MCF 10A (cell line): ENCODE measurements at places on chromosomes 12 and 14. TPM values are rescaled to one million over a fixed set of nuclear protein-coding genes. Genes with fewer than 3 reads are reported as not detected.

GRCh38 chr12:75722714-75723200 lies 211.3 kb upstream of the KRR1 start:
- H3K4me1 ChIP-seq = peaks cover 49% of the 10 kb centered on the region
- peak; percentile 92 for DNase-seq
- no peaks in the 10 kb centered on the region for H3K36me3 ChIP-seq
- no peaks in the 10 kb centered on the region for H3K27me3 ChIP-seq

- H3K4me3 ChIP-seq = no peak overlapping the region
- no peak overlapping the region for H3K27ac ChIP-seq
- H3K4me1 ChIP-seq = peaks cover 8% of the 10 kb centered on the region
- H3K36me3 ChIP-seq = peaks cover 6% of the 10 kb centered on the region
Observed at GRCh38 chr12:98752726-98753125, 107.6 kb downstream of the APAF1 start.

DNA sequence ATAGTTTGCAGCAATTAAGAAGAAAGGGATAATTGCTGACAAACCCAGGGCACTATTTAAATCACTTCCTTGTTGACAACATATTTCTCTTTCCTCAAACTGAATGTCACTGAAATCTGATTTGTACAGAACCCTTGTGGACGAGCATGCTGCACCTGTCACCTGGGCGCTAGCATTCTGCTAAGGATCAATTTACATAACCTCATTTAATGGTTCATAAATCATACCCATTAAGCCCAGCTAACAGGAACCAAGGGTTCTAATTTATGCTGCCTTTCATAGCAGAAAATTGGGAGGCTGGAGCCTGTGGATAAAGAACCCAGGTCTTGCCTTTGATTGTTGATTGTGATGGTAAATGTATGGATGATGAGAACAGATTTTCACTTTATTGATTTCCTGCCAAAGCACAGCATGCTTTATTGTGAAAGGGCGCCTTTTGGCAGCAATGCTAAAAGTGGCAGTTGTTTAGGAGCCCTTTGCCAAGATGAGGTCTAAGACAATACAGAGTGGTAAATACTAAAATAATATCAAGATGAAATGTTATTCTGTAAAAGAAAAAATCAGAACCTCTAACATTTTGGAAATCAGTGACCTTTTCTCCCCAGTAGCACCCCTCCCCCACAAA lies 95.4 kb downstream of the NKX2-1 start:
- H3K4me3 ChIP-seq = no peak overlapping the region
- no peaks in the 10 kb centered on the region for H3K4me1 ChIP-seq
- H3K27me3 ChIP-seq = no peaks in the 10 kb centered on the region
- no peak overlapping the region for H3K27ac ChIP-seq
- DNase-seq = no peak

- no peak for DNase-seq
- H3K4me1 ChIP-seq = no peaks in the 10 kb centered on the region
- H3K27ac ChIP-seq = no peak overlapping the region
- H3K36me3 ChIP-seq = no peaks in the 10 kb centered on the region
- H3K27me3 ChIP-seq = no peaks in the 10 kb centered on the region
- H3K4me3 ChIP-seq = no peak overlapping the region
Observed at GRCh38 chr14:26702721-26703230, 104.9 kb upstream of the NOVA1 start.

DNA sequence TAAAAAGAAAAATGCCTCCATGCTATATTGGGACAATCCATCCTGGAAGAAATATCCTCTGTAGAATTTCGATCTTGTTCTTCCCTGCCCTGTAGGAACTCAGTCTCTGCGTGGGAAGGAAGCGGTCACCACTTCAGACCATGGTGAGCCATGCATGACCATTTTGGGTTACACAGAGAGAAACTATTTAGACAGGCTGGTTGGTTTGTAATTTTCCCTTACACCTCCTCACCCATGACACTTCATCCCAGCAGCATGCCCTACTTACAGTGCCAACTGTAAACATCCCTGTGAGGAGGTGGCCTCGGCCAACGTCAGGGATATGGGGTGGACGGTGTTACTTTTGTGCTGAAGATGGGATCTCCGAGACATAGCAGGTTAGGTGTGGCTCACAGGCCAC lies 121.4 kb downstream of the SMOC1 start:
- H3K27me3 ChIP-seq = no peaks in the 10 kb centered on the region
- H3K27ac ChIP-seq = peak overlapping the region; percentile 95
- no peak overlapping the region for H3K4me3 ChIP-seq
- peaks cover 47% of the 10 kb centered on the region for H3K4me1 ChIP-seq
- H3K36me3 ChIP-seq = peaks cover 6% of the 10 kb centered on the region
- DNase-seq = no peak

DNA sequence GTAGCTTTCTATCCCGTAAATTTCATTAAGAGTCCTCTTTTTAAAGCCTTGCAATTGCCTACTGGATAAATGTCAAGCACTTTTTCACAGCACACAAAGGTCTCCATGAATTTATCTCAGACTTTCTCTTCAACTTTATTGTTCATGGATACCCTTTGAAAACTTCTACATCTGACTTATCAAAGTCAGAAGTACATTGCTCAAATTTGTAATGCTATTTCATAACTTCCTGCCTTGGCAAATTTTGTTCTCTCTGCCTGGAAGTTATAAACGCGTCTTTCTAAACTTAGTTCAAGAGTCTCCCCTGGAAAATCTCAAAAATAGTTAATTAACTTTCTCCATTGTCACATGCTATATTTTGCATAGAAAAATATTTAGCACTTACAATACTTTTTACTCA lies 55.9 kb upstream of the RERGL start:
- DNase-seq = peak; percentile 56
- no peaks in the 10 kb centered on the region for H3K36me3 ChIP-seq
- no peaks in the 10 kb centered on the region for H3K27me3 ChIP-seq
- peak overlapping the region; percentile 29 for H3K4me3 ChIP-seq
- H3K4me1 ChIP-seq = peaks cover 23% of the 10 kb centered on the region
- peak overlapping the region; percentile 85 for H3K27ac ChIP-seq

DNA sequence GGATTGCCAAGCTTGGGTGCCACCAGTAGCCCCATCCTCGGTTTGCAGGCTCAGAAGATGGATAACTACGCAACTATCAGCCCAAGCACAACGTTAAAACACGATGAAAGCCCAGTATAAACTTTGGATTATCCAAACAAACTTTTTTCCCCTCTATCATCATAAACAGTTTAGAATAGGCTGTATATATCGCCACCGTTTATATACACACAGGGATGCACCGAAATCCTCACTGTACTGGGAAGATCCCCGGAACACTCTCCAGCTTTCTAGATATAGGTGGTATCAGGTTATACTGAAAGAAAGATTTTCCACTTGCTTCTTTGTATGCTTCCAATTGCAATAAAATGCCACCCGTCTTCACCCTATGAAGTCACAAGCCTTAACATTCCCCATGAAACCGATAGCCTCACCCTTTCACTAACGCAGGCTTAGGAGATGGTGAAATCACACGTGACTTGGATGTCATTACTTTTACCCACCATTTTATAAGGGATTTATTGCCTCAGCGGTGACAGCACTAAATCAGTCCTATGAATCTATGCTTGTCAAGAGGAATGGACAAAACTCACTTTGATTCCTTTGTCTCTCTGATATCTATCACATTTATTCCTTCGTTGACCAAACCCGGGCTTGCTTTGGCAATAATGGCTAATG lies 207.6 kb upstream of the FOXN3 start:
- no peaks in the 10 kb centered on the region for H3K36me3 ChIP-seq
- H3K4me3 ChIP-seq = no peak overlapping the region
- no peaks in the 10 kb centered on the region for H3K27me3 ChIP-seq
- H3K27ac ChIP-seq = no peak overlapping the region
- H3K4me1 ChIP-seq = peaks cover 2% of the 10 kb centered on the region

GRCh38 chr12:108287227-108287626 lies 51.9 kb downstream of the CMKLR1 start:
- H3K4me3 ChIP-seq = no peak overlapping the region
- no peak for DNase-seq
- H3K36me3 ChIP-seq = no peaks in the 10 kb centered on the region
- peaks cover 68% of the 10 kb centered on the region for H3K27me3 ChIP-seq
- no peaks in the 10 kb centered on the region for H3K4me1 ChIP-seq

DNA sequence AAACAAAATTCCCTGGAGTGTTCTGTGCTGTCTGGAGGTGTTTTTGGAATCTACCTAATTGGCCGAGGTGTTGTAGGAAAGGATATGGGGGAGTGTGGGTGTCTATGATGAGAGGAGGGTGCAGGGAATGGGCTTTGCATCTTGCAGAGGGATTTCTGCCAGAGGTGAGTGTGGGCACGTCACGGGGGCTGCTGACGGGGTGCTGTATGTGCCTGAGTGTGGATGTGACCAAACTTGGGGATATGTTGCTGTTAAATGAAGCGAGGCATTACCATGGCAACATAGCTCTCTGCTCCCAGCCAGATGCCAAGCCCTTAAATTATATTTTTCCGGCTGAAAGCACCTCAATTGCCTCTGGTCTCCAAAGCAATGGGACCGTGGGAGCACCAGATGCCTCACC lies 44.3 kb upstream of the SPTLC2 start:
- DNase-seq = no peak
- no peaks in the 10 kb centered on the region for H3K27me3 ChIP-seq
- H3K36me3 ChIP-seq = no peaks in the 10 kb centered on the region
- H3K27ac ChIP-seq = no peak overlapping the region
- H3K4me3 ChIP-seq = no peak overlapping the region
- H3K4me1 ChIP-seq = peaks cover 11% of the 10 kb centered on the region

- H3K27me3 ChIP-seq = no peaks in the 10 kb centered on the region
- DNase-seq = no peak
- H3K36me3 ChIP-seq = no peaks in the 10 kb centered on the region
- no peak overlapping the region for H3K27ac ChIP-seq
Observed at GRCh38 chr14:51160871-51161270, 66.0 kb upstream of the TRIM9 start.

- DNase-seq = peak; percentile 81
- H3K36me3 ChIP-seq = peaks cover 29% of the 10 kb centered on the region
- peaks cover 19% of the 10 kb centered on the region for H3K4me1 ChIP-seq
- H3K4me3 ChIP-seq = no peak overlapping the region
Observed at GRCh38 chr14:92973261-92973797, 50.4 kb downstream of the CHGA start.

GRCh38 chr12:14367040-14367661 lies 1.7 kb downstream of the ATF7IP start:
- no peaks in the 10 kb centered on the region for H3K4me1 ChIP-seq
- peak; percentile 55 for DNase-seq
- peak overlapping the region; percentile 69 for H3K27ac ChIP-seq
- H3K27me3 ChIP-seq = no peaks in the 10 kb centered on the region
- H3K4me3 ChIP-seq = peak overlapping the region; percentile 69
- H3K36me3 ChIP-seq = peaks cover 12% of the 10 kb centered on the region

DNA sequence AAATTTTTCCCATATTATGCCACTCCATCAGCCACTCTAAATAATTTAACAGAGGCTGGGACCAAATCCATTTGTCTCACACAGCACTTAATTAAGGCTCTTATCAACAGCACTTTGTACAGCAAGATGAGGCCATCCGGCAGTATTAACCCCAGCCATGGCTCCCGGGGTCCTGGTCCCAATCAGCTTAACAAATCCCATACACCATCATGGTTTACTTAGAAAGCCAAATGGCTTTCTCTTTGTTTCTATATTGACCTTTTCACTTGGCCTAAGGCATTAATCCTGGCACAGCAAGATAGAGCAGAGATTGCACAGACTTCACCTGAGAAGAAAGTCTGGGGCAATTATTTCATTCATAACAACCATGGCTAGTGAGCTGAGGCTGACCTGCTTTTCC lies 38.6 kb downstream of the SPTSSA start:
- no peak overlapping the region for H3K4me3 ChIP-seq
- no peak for DNase-seq
- no peak overlapping the region for H3K27ac ChIP-seq
- H3K36me3 ChIP-seq = no peaks in the 10 kb centered on the region
- peaks cover 16% of the 10 kb centered on the region for H3K4me1 ChIP-seq
- H3K27me3 ChIP-seq = no peaks in the 10 kb centered on the region

- no peak overlapping the region for H3K4me3 ChIP-seq
- H3K27ac ChIP-seq = no peak overlapping the region
- peaks cover 12% of the 10 kb centered on the region for H3K36me3 ChIP-seq
Observed at GRCh38 chr14:21073921-21074320, 3.8 kb downstream of the ARHGEF40 start.

GRCh38 chr12:103710544-103710943 lies 123.5 kb downstream of the STAB2 start:
- H3K27me3 ChIP-seq = peaks cover 30% of the 10 kb centered on the region
- no peak for DNase-seq
- H3K4me1 ChIP-seq = no peaks in the 10 kb centered on the region
- no peak overlapping the region for H3K4me3 ChIP-seq

DNA sequence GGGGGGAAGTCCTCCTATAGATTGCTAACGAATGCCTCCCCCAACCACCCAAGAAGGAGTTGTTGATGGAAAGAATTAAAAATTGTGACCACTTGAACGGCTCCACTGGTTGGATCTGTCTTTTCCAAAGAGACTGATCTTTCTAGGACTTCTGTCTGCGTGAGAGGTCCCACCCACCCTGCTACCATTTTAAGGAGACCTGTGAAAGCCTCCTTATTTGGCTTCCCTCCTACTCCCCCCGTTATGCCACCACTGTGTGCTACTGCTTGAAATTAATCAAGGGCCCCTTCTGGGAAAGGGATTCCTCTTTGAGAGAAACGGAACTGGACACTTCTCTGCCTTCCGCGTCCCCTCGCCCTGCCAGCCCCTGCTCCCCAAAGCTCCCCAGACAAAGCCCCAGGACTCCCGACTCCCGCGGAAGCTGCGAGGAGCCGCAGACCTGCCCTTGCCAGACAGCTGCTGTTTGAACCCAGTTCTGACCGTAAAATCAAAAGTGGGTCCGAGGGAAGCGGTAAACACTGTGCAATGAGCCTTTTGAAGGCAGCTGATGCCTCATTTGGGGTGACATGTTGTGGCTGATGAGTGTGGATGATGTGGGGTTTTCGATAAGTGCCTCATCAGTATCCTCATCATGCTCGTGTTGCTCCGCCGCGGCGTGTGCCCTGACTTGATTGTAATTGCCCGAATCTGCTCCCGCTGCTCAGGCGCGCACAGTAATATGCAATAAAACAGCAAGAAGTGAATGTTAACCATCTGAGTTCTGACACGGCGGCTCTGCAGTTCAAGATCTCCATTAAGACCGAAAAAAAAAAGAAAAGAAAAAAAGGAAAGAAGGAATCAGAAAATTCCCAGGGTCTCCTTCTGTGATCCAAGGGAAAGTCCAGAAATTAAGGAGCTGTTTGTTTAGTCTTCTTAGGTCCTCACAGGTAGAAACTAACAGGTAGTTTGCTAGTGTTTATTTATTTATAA lies 48.2 kb downstream of the MBIP start:
- H3K27ac ChIP-seq = no peak overlapping the region
- H3K27me3 ChIP-seq = peaks cover 7% of the 10 kb centered on the region
- no peak for DNase-seq
- H3K36me3 ChIP-seq = no peaks in the 10 kb centered on the region
- H3K4me1 ChIP-seq = peaks cover 5% of the 10 kb centered on the region
- no peak overlapping the region for H3K4me3 ChIP-seq

- H3K4me3 ChIP-seq = no peak overlapping the region
- H3K36me3 ChIP-seq = no peaks in the 10 kb centered on the region
- no peaks in the 10 kb centered on the region for H3K27me3 ChIP-seq
- H3K4me1 ChIP-seq = peaks cover 22% of the 10 kb centered on the region
- H3K27ac ChIP-seq = no peak overlapping the region
Observed at GRCh38 chr12:105427883-105428282, 97.4 kb downstream of the C12orf75 start.

GRCh38 chr12:114746297-114747011 lies 62.5 kb upstream of the TBX3 start:
- H3K36me3 ChIP-seq = no peaks in the 10 kb centered on the region
- no peak overlapping the region for H3K4me3 ChIP-seq
- DNase-seq = no peak
- no peaks in the 10 kb centered on the region for H3K4me1 ChIP-seq

Gene PXMP2
- total RNA-seq = 23.8 and 28.1 TPM in 2 replicates

Gene NUP37
- 21.5 and 32.3 TPM in 2 replicates for total RNA-seq

Gene IFI27
- 0.63 and 2.0 TPM in 2 replicates for total RNA-seq

Gene SYT1
- 7.4 and 10.4 TPM in 2 replicates for total RNA-seq

Gene IKBIP
- 29.2 and 43.0 TPM in 2 replicates for total RNA-seq

Gene HOXC12
- not detected in 2 replicates for total RNA-seq

Gene SLC6A13
- total RNA-seq = 0.72 and 1.3 TPM in 2 replicates

Gene TAS2R19
- total RNA-seq = 2.7 and 3.4 TPM in 2 replicates

Gene RNU4-1
- 1,764 and 2,069 TPM in 2 replicates for total RNA-seq
